ENCODE measurements at places on chromosomes 13 and 19.

- peak; percentile 27 for DNase-seq
Measured at GRCh38 chr19:10291554-10292205, 1.9 kb downstream of the ICAM5 start.

DNA sequence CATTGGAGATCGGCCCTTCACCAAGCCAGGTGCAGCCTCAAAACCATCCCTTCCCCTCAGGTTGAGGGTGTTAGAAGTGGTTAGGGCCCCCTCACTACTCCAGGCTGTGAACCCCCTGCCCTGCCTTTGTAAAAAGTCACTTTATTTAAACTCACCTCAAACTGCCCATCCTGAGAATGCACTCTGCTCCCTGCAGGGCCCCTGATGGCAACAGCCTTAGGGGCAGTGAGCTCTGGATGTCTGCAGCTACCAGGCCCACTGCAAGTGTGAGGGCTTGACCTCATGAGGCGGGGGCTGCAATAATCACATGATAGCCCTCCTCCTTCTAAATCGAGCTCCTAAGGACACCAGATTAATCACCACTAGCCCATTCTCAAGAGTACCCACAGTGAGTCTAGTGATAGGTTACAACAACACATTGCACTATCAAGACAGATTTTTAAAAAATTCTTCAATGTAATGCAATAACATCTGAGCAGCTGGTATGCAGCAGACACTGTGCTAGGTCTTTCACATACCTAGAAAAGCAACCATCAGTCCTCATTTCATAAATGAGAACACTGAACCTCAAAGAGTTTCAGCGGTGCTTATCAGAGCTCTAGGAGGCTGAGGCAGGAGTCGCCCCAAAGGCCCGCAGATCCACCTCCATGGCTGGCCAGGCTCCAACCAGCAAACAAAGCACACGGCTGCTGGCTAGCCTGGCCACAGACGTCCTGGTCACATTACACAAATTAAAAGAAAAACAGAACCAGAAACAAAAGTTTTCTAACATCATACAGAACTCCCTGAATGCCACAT, 26.0 kb downstream of the SLC7A1 start:
- DNase-seq, result no peak

GRCh38 chr13:110756219-110756631, 42.7 kb downstream of the ING1 start:
- no peak for DNase-seq

DNA sequence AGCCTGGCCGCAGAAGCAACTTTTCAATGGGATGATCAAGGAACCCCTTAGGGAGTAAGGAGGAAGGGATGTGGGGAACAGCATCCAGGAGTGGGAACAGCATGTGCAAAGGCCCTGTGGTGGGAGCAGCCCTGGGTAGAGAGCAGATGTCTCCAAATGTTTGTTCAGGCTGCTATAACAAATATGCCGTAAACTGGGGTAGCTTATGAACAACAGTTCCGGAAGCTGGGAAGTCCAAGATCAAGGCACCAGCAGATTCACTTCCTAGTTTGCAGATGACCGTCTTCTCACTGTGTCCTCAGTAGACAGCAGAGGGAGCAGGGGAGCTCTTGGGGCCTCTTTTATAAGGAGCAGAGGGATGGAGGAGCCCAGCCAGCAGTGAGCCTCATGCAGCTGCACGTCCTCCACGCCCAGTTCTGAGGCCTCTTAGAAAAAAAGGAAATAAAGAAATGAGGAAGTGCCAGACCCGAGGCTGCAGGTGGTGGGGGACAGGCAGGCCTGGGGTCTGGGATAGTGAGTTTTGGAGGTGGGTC, 4.2 kb upstream of the LRRC25 start:
- DNase-seq, result peak; percentile 96

- peak; percentile 47 for DNase-seq
Measured at GRCh38 chr19:47523473-47523872, 8.6 kb upstream of the NAPA start.

- DNase-seq, result no peak
Measured at GRCh38 chr13:46717275-46717674, 79.7 kb downstream of the ESD start.

- no peak for DNase-seq
Measured at GRCh38 chr19:6421075-6422014, 3.3 kb downstream of the KHSRP start.

GRCh38 chr13:48255954-48256353, 22.9 kb downstream of the ITM2B start:
- no peak for DNase-seq

DNA sequence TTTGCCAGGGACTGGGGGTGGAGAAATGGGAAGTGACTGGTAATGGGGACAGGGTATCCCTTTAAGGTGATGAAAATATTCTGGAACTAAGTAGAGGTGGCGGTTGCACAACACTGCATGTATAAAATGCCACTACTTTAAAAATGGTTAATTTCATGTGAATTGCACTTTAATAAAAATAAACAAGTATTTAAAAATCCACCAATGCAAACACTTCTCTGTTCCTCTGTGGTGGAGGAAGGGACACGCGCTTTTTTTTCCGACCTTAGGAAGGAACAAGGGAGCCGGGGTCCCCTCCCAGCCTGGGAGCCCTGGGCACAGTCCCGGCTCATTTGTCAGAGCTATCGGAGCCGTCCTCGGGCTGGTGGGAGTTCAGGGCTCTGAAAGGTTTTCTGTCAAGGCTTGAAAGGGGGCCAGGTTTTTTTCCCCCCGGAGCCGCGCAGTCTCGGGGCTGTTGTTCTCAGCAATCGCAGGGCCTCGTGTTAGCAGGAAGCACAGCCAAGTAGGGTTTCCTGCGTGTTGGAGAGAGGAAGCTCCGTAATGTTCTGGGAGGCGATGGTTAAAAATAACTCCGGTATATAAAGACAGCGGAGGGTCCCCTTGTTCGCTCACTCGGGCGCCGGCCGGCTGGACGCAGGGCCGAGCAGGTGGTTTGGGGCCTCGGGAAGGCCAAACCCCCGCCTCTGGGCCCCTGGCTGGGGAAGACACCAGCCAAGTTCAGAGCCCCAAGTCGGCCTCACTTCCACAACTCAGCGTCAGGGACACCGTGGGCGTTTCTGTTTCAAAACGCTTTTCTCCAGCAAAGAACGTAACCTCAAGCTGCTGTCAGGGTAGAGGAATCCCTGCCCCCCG, 41.2 kb upstream of the KLF2 start:
- DNase-seq, result no peak

DNA sequence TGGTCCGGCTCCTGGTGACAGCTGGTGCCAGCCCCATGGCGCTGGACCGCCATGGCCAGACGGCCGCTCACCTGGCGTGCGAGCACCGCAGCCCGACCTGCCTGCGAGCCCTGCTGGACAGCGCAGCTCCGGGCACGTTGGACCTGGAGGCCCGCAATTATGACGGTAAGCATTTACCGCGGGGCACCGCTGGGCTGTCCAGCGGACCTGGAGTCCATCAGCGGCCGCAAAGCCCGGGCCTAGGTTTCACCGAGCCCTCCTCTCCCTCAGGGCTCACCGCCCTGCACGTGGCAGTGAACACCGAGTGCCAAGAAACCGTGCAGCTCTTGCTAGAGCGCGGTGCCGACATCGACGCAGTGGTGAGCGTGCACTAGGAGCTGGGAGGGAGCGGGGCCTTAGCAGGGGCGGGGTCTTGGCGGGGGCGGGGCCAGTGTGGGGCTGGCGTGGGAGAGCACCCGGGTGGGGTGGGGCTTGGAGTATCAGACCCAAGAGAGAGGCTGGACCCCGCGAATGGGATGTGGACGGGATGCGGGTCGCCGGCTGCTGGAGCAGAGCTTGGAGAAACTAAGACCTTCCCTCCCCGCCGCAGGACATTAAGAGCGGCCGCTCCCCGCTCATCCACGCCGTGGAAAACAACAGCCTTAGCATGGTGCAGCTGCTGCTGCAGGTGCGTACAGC, 8.7 kb downstream of the BCL3 start:
- no peak for DNase-seq

DNA sequence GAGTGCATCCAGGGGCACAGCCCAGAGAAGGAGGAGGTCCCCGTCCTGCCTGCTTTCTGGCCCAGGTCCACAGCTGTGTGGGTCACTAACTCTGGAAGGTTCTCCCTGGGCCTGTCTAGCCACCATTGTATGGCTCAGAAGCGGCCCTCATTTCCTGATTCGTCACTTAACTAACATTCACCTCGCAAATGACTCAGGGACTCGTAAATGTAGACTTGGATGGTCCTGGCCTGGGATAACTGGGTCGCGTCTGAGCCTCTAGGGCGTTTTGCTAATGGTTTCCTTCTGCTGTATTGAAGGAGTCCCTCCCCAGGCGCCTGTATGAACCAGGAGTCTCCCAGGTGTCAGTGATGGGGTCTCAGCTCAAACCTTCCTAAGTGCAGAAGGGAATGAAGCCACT, 162.8 kb downstream of the ZNF536 start:
- DNase-seq, result no peak

- DNase-seq, result peak; percentile 91
Measured at GRCh38 chr19:1264801-1265614, 4.1 kb upstream of the CIRBP start.
